ENCODE measurements at places on chromosomes 7 and 10.

- DNase-seq, result no peak
Measured at GRCh38 chr7:83658126-83658525, 9.2 kb upstream of the SEMA3E start.

DNA sequence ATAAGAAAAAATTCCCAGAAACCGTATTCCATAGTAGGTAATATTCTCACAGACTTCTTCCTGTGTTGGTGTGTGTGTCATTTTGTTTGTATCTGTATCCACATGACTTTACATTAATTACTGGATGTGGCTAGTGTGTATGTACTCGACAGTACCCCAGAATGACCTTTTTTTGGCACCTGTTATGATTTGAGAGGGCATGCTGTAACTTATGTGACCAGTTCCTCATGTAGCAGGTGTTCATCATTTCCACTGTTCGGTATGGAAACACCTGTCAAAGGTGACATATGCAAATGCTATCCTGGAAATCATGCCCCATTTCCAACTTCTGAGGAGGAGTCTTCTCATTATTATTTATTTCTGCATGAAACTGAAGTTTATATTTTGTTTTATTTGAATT lies 89.3 kb downstream of the ZMYND11 start:
- DNase-seq, result no peak

DNA sequence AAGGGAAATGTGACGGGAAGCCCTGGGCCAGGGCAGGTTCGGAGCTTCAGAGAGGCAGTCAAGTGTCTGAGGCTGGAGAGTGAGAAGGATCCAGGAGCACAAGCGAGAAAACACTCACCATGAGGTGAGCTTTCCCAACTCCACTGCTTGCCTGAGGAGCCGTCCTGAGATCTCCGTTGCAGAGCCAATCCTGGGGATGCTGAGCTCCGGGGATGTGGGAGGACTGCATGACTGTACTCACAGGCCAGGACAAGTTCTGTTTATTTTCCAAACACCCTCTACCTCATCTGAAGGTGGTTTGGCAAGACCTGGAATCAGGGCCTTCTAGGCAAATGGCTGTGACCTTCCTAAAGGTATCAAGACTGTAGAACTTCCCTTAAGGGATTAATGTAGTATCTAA lies 38.7 kb downstream of the GLI3 start:
- no peak for DNase-seq

GRCh38 chr10:26804418-26805393 lies 56.1 kb downstream of the ABI1 start:
- no peak for DNase-seq

- DNase-seq, result no peak
Measured at GRCh38 chr10:128345353-128345752, 219.1 kb upstream of the MKI67 start.

GRCh38 chr10:90879062-90879461 lies 7.3 kb downstream of the RPP30 start:
- no peak for DNase-seq
